NCI-H1694 (cell line): ENCODE measurements at places on chromosomes 1 and 21.

GRCh38 chr1:25486602-25487001, 55.9 kb downstream of the MACO1 start:
- no peak for DNase-seq

DNA sequence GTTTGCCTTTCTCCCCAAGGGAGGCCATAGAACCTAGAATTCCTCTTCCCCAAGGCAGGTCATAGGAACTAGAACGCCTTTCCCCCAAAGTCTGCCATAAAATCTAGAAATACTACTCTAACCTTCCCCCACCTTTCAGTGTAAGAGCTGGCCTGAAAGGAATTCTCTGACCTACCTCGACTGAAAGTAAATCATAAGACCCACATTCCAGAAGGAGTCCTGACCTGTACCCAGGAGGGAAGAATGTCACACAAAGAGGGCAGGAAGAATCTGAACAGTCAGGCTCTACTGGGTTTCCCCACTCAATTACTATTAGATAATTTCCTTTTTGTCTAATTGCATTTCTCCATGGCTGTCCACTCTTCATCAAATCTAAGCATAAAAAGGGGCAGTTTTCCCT, 5.7 kb upstream of the ATG4C start:
- no peak for DNase-seq

DNA sequence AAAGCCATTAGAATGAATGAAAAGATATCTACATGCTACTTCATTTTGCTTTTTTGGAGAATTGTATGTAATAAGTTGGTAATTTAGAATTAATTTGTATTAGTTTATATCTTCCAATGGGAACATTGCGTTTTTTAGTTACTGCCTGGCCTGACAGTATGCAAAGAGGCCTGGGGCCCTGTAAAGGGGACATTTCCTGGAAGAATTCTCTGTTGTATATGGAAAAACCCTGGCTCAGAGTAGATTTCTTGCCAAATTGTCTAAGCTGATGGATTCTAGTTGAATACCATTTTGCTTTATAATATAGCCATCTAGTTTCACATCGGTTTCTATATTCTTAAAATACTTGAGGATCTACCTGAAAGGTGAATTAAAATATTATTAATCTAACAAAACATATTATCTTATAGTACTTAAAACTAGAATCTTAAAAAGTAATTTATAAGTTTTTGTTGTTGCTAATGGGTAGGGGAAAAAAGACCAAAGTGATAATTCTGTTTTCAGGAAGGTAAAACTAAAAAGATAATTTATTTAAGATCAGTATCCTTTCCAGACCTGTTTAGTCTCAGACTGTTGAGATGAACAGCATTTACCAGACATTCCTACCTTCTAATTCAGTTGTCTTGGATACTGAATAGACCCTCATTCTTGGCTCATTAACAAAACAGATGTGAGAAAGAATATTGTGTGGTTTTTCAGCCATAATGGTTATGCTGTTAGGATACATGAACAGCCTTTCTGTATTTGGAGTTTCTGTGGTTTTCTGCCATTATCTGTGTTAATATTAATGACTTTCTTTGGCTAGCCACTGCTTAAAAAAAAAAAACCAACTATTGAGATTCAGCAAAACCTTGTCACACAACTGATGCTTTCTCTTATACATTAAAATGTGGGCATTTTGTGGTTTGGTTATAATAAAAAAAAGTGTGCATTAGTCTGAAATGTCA, 4.8 kb downstream of the AGO3 start:
- DNase-seq = no peak

DNA sequence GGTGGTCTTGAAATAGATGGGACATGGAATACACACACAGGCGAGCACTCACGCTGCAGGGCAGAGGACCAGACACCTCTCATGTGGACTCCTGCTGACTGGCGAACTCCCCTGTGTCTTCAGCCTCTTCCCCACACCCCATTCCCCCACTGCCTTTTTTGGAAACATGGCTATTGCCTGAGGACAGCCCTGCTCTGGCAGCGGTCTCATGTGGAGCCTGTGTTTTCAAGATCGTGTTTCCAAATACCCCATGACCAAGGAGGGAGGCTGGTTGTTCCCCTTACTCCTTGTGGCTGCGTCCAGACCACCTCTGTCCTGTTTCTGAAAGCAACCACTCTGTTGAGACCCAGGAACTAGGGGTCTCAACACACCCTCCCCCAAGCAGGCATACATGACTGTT, 119.4 kb downstream of the C1orf94 start:
- no peak for DNase-seq

DNA sequence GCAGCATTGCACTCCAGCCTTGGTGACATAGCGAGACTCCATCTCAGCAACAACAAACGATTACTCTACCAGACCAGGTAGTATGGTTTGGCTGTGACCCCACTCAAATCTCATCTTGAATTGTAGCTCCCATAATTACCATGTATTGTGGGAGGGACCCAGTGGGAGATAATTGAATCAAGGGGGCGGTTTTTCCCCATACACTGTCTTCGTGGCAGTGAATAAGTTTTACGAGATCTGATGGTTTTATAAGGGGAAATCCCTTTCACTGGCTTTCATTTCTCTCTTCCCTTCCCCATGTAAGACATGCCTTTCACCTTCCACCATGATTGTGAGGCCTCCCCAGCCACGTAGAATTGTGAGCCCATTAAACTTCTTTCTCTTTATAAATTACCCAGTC, 66.0 kb downstream of the BACE2 start:
- no peak for DNase-seq

DNA sequence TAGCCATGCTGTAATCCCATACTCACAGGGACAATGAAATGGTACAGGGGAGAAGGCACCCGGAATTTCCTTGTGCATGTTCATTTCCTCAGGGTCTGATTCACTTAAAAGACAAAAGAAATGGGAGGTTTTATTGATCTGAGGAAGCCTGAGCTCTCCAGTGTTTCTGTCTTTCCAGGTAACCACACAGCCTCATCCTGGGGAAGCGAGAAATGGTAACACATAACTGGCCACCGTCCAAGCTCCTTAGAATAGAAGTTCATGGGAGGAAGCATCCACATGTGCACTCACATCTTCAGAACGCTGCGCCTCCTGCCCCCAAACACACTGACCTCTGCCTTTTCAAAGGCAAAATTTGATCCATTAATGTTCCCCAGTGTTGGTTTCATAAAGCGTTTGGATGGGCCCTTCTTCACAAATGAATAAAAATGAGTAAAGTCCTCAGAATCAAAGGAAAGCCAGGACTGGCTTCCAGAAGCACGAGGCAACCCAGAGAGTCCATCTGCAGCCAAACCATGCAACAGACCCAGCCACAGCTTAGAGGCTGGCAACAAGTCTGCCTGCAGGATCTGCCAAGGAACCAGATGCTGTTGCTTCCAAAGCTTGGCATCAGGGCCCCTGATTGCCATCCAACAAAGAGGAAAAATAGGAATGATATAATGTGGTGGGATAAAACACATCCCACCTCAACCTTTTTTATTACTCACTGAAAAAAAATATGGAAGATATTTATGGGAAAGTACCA, 120.3 kb downstream of the ZBTB18 start:
- DNase-seq = peak; percentile 85

DNA sequence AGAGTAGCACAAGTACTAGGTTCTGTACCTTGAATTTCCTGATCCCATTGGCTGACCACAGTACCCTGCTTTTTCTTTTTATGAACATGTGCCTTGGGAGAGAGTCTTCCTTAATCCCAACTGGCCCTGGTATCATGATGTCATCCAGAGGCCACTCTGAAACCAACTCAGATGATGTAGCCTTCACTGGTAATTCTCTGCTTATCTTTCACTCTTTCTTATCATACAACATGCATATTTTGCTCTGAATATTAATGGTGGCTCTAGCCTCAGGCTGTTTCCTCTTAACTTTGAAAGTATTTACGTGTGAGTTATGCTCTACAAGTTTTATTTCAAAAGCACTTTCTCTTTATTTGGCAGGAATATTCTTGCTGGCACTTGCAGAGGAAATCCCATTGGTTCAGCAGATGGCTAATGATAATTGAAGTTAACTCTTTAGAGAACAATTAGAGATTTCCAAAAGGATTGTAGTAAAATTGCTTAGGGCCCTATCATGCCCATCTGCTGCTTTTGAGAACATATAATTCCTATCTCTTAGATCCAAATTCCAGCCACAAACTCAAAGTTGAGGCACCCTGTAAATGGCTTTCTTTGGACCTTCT, 86.1 kb downstream of the PTGER3 start:
- DNase-seq = no peak

DNA sequence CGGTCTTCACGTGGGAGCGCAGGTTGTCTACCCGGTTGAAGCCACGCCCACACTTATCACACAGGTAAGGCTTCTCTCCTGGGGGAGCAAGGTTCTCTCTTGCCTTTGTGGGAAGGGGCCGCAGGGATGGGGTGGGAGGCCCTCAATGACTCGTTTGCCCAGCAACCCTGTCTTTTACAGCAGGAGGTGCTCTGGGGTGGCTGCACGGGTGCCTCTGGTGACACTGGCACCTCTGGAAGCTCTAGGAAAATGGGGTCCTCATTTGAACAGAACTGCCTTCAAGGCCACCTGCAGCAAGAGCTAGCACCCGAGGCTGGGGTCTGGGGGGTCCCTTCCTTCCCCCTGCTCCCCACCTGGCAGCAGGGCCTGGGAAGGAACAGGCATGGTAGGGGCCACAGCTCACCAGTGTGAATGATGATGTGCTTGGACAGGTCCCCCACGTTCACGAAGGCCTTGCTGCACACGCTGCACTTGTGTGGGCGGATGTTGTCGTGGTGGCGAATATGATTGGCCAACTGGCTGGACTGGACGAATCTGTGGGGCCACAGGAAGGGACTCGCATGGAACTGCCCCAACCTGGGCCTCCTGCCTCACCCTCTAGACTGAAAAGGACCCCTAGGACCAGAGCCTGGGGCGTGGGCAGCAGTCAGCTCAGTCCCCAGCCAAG, 33.1 kb downstream of the ZBTB17 start:
- no peak for DNase-seq

GRCh38 chr1:231420299-231420958, 1.7 kb downstream of the EGLN1 start:
- DNase-seq = no peak

DNA sequence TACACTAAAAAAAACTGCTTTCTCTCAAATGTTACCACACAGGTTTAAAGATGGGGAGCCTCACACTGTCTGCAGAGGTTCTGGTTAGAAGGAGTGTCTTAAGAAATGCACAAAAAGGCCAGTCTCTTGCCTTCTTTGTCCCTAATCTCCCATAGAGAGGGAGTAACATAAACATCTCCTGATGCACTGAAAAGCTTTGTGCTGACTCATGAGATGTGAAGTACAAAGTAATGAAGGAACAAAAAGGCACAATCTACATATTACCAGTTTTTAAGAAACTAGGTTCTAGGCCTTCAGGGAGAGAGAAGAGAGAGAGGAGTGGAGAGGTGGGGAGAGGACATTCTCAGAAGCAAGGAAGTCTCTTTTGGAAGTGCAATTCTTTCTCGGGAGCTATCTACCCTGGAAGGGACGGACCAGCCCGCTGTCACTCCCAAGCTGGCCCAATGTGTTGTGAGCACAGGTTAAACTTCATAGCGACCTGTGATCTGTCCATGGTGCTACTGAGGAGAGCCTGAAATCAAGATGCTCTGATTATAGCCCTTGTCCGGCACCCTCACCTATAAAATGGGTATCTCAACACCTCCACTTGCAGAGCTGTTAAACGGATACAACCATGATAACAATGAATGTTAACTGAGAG, 458.1 kb downstream of the DISC1 start:
- DNase-seq = no peak

GRCh38 chr1:174671826-174672225, 224.1 kb downstream of the GPR52 start:
- DNase-seq = no peak

DNA sequence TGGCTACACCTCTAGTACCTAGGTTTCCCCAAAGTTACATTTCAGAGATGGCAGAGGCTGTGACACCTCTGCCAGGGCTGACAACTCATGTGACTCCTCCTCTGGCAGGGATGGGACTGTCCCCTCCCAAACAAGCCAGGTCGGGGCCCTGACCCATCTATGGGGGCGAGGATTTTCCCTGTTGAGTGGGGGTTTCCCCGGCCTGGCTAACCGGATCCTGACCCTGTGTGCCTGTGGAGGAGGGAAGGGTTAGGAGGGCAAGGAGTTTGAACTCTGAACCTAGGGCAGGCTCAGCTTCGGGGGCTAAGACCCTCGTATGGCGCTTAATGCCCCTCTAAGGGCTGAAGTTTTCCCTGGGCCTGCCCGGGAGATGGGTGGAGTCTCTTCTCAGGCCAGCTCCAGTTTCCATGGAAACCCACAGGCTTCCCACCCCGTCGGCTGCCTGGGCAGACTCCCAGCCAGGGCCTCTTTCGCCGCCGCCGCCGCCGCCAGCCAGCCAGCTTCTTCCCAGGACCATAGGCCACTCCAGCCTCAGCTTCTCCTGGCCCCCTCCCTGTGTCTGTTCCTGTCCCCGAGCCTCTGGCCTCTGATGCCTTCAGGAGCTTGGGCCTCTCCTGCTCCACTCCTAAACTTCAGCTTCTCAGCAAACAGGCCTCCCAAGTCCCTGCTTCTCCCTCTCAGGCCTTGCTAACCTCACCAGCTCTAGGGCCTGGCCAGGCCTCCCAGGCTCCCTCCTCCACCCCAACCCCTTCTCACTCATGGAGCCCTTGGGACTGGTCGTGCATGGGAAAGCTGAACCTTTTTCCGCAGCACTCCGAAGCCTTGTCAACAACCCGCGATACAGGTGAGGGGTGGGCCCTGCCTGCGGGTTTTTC, at the start of gene BTBD19:
Gene BTBD19 (plus strand): TSS at position 461 of the 875 bp plus-strand sequence. CDS start 298 bp downstream, at position 759.
- no peak for DNase-seq

DNA sequence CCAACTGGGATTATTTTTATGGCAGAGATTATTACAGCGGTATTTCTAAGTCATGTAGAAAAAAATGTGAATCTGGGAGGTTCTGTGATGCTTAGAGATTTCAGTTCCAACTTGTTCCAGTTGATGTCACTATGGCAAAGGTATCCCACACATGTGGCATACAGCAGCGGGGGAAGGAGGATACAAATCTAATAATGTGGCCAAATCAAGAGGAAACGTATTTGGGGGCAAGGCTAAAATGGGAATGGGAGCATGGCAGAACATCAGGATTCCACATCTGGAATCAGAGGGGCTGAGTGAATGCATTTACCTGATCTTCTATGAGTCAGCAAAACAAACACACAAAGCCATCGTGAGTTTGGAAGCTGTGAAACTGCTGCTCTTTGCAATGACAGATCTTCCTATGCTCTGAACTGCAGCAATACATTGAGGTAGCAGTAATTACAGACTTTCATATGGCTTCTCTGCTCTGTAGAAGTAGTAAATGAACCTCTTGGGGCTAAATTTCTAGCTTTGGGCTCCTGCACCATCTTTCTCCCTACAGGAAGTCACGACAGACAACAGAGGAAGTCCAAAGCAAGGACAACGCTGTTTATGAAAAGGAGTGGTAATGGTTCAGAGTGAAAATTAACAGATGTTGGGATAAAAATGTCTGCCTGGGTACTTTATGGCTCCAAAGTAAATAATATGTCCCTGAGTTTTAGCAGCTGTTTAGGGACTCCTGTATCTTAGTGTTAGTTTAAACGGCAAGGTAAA, 55.5 kb downstream of the GABPA start:
- peak; percentile 87 for DNase-seq

DNA sequence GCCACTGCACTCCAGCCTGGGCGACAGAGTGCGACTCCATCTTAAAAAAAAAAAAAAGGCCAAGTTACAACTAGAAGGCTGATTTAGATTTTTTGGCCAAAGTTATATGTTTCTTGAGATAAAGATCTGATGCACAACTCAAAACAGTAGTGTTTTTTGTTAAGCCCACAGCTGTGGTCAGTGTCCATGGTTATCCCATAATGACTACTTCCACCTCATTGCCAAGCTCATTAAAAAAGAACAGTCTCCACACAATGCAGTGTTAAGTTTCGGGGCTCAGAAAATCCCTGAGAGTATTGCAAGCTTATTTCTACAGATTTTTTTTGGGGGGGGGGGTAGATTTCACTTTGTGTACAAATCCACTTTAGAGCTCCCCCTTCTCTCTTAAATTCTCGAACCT, 120.5 kb downstream of the RUNX1 start:
- DNase-seq = no peak
